ENCODE measurements at places on chromosomes 7 and 10.

- no peak for DNase-seq
Observed at GRCh38 chr7:156145184-156145583, 332.9 kb upstream of the SHH start.

- DNase-seq, result no peak
Observed at GRCh38 chr10:93438613-93439253, 43.4 kb downstream of the MYOF start.

DNA sequence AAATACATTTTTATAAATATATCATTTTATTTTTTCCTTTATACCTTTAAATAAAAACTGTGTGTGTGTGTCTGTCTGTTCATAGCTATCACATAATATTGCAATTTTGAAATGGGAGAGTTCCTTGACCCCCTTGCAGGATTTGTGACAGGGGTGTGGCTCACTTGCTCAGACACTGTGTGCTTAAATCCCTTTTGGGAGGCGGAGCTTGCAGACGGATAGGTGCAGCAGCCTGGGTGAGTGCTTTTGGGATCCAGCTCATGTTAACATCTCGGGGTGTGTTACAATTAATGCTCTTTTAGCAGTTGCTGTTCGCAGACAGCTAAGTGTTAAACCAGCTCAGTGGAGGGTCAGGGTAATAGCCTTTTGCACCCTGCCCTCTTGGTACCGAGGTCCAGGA is 459.8 kb downstream of the IPMK start:
- DNase-seq, result no peak

GRCh38 chr7:141788296-141788695 is 1.7 kb upstream of the TAS2R5 start:
- no peak for DNase-seq

DNA sequence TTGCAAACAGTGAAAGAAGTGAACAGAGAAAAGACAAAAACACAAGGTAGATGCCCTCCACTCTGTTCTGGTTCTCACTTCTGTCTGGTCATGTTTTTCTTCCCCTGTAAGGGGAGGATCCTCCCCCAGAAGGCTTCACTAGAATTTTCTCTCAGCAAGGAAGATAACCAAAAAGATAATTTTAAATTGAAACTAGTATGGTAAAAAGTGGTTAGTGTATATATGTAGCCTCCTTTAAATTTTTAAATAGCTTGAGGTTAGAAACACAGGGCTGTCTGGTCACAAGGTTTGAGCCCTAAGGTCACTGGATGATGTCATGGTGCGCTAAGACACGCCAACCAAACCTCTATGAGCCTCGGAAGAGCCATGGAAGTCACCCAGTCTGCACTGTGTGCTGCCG is 5.6 kb upstream of the PKD1L1 start:
- DNase-seq, result no peak

- DNase-seq, result no peak
Observed at GRCh38 chr10:5596611-5597341, 69.6 kb downstream of the ASB13 start.

DNA sequence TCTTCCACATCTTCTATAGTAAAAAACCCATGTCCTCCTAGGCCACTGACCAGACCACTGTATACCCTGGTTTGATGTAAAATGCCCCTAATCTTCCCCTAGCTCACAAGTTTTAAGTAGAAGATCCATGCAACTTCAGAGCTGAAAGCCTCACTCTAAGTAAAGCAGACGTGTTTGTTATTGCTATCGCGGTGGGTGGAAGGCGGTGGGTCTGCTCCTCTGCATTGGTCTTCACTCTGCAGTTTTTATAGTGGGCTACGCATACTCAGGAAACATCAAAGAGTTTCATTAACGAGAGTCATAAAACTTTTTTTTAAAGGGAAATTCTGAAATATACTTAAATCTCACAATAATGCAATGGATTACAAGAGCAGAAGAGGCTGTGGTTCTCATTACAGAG is 91.7 kb downstream of the ATE1 start:
- DNase-seq, result no peak

GRCh38 chr10:78542521-78542920 is 508.9 kb downstream of the RPS24 start:
- no peak for DNase-seq

- no peak for DNase-seq
Observed at GRCh38 chr7:90777041-90777440, 180.9 kb downstream of the CDK14 start.

- no peak for DNase-seq
Observed at GRCh38 chr7:56447864-56448693, 331.9 kb upstream of the NUPR2 start.

DNA sequence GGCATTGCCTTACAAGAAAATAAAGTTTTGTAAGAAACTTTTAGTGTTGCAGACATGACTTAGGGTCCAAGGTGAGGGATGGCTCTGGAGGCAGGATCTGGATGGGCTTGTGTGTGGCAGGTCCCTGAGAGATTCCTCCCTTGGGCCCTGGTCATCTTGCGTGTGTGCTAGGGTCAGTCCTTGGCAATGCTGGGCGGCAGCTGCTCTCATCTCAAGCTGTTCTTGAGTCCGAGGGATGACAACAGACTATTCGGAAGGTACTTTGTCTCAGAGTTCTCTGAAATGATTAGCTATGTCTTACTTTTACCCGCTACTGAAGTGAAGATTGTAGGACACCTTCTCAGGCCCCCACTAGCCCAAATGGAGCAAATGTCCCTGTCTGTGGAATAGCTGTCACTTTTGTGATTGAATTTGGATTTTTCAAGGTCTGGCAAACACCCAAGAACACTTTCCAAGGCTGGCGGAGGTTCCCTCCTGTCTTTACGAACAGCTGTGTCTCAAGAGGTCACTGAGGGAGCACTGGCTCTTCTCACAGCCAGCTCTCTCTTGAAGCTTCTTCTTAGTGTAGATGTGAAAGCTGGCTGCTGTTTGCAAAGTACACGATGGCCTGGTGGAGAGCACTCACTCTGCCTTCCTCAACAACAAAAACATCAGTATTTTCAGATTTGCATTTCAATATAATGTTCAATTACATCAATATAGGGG is 253.6 kb downstream of the STK31 start:
- no peak for DNase-seq

DNA sequence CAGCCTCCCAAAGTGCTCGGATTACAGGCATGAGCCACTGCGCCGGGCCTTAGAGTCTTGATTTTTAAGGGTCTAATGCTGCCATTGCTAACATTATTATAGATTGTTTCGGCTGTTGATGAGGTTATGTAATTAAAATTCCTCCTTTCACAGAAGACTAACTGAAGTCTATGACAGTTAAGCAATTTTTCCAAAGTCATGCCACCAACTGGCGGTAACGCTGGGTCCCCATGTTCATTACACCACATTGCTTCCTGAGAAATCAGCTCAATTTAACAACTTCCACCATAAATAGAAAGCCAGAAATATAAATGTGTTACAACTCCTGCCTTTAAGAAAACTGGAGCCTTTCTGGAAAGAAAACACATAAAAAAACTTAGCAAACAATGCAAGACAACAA is 3.5 kb downstream of the ERLIN1 start:
- no peak for DNase-seq

DNA sequence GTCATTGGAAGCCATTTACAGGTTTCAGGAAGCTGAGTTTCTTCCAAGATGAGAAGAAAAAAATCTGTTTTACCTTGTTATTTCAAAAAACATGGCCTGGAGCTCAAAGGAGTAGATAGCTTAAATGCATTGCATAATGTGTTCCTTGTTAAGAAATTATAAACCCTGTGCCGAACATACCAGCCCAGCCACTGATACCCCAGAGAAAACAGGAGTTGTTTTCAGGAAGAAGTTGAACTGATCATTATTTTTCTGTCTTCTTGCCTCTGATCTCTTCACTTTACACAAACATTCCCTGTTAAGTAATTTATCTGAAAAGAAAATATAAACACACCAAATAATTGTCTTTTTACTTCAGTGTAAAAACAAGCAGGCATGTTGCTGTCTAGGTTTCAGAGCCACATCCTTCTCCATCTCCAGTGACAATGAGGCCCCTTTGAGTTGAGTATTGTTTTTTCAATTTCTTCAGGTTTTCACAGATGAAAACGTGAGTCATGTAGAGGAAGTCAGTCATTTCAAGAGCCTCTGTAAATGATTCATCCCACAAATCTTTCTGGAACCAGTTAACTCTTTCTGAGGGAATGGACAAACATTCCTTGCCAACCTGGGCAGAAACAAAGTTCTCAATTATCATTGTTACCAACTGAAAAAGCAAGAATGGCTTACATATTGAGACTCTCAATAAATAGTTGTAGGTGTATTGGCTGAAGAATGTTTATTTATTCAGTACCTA is 244.2 kb downstream of the IPMK start:
- no peak for DNase-seq

GRCh38 chr7:43040461-43040860 is 72.0 kb upstream of the HECW1 start:
- DNase-seq, result no peak

DNA sequence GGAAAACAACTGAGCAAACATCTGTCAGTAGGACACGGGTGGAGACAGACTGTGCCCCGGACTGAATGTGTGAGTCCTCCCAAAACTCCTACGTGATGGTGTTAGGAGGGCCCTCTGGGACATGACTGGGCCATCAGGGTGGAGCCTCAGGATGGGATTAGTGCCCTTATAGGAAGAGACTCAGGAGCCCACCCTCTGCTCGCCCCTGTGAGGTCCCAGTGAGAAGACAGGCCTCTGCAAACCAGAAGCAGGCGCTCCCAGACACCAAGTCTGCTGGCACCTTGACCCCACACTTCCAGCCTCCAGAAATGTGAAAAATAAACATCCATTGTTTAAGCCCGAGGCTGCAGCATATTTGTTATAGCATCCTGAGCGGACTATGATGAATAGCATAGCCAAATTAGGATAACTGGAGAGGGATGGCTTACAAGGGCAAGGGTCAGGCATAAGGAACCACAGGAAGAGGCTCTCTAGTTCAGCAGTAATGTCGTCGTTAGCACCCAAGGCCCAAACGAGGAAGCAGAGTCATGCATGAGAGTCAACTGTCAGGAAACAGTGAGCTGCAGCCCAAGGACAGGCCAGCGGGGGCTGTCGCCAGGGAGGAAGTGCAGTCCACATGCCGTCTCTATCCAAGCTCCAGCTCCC is 50.6 kb downstream of the PTPRN2 start:
- no peak for DNase-seq

- no peak for DNase-seq
Observed at GRCh38 chr10:68073631-68074030, 1.5 kb downstream of the HERC4 start.

DNA sequence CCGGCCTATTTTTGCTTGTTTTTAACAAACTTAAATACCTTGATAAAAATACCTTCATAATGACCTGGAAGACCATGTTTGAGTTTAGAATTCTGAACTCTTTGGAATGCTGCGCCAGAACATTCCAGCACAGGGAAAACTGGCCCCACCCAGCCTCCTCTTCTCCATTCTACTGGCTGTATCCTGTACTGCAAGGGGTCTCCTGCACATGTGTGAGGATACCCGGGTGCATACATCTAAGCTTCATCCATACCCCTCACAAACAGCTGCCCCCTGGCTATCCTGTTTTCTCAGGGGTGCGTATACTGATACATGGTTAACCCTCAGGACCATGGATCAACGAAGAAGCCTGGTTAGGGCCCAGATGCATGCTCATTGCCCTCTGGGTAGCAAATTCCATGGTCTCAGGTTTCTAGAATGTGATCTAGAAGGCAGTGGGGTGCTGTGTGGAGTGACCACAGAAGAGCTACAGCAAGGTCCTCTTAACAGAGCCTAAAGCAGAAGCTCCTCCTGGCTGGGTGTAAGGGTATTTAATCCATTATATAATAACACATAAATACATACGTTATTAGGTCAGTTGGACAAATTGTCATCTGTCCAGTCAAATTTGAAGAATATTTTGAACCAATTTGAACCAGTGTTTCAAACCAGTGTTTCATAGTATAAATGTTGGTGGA is 26.1 kb downstream of the HACD1 start:
- DNase-seq, result no peak

DNA sequence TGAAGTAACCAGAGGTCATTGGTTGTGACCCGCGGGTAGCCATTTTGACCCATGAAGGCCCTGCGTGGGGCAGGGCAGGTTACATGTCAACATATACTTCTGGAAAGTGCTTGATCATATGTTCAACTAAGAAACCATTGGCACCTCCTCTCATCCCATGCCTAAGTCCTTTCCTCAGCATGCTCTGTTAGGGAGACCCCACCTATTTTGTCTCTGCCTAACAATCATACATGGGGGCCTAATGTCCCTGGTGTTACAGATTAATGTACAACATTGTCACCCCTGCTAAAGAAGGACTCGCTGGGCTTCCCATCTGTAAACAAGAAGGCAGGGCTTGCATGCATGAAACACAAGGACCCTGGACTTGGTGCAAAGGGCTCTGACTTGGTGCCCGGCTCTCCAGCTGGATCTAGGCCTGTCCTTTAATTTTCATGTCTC is 133.7 kb upstream of the TNS3 start:
- DNase-seq, result no peak

DNA sequence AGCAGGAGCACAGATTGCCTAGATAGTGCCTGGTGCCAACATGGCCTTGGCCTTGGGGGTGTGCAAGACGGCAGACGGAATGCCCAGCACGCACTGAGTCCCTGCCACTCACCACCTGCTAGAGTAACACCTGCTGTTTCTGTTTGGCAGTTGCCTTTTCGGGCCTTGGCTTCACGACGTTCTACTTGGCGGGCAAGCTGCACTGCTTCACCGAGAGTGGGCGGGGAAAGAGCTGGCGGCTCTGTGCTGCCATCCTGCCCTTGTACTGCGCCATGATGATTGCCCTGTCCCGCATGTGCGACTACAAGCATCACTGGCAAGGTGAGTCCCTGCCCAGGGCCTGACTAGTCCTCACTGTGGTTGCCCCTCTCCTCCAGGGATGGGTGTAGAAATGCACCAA is 118.0 kb downstream of the PLPP4 start:
- DNase-seq, result no peak

- DNase-seq, result no peak
Observed at GRCh38 chr7:88184848-88185304, 35.0 kb downstream of the SRI start.

GRCh38 chr7:148987751-148988512 is 40.4 kb downstream of the PDIA4 start:
- no peak for DNase-seq

- no peak for DNase-seq
Observed at GRCh38 chr10:102781921-102782557, 38.3 kb downstream of the WBP1L start.

GRCh38 chr7:151709141-151710038 is 167.5 kb downstream of the PRKAG2 start:
- no peak for DNase-seq

DNA sequence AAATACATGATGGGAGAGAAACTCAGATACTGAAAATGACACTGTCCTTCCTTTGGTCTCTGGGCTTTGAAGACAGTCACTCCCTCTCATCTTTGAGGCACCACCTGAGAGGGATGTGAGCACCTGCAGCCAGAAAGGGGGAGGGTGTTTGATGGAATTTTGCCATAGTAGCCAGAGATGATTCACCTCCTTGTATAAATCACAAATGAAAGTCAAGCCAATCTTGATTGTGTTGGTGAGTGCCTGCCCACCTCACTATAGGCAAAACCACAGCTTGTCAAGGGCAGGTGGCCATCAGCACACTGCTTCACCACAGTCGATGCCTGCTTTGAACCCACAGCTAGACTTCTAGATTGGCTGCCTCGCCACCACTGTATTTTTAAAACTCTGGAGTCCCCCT is 48.2 kb downstream of the PON1 start:
- DNase-seq, result no peak

GRCh38 chr10:104325436-104326435 is 12.5 kb downstream of the ITPRIP start:
- DNase-seq, result no peak
